Mucosa of descending colon (tissue), 3 donors: ENCODE measurements at places on chromosomes 7 and 10. TPM values are rescaled to one million over a fixed set of nuclear protein-coding genes. Genes with fewer than 3 reads are reported as not detected.

DNA sequence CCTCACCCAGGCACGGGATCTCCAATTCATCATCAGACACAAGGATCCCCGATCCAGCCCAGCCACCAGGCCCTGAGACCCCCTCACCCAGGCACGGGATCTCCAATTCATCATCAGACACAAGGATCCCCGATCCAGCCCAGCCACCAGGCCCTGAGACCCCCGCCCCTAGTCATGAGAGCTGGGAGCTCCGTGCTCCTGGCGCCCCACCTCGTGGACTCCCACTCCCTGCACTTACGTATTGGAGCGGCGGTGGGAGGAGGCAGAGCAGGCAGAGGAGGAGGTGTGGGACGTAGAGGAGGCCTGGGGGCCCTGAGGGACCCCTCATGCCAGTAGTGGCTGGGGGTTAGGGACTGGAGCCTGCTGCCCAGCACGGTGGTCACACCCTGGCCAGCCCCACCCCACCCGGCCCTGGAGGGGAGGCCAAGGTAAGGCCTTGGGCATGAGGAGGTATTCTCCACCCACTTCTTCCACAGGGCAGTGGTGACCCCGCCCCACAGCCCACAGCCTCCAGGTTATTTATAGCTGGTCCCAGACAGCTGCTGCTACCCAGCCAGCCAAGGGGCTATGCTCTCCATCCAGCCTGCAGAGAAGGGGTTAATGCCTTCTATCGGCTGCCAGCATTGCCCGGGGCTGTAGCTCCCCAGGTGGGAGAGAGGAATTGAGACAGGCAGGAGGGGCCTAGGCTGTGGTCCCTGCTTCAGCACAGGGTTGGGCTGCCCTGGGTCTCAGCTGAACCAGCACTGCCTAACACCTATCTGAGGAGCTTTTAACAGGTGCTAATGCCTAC, 17.6 kb upstream of the CRHR2 start:
- DNase-seq: no peak

The CUBN gene
- total RNA-seq: 1.9 TPM

The MLXIPL gene
- total RNA-seq: 13.3 TPM

The LFNG gene
- 71.7 TPM for total RNA-seq

The GJC3 gene
- total RNA-seq: not detected
